ENCODE measurements at places on chromosomes 12 and 14.

DNA sequence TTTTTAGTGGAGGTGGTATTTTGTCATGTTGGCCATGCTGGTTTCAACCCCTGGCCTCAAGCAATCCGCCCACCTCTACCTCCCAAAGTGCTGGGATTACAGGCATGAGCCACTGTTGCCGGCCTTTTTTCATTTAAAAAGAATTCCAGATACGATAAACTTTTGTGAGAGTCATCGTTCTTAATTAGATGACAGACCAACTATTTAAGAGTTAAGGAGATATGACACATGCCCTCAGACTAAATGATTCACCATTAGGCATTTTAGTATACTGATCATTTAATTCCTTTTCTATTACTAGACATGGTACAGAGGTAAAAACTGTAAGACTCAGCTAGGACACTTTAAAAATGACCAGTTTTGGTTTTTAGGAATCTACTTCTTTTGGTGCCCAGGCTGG, 2.4 kb downstream of the ANKRD13A start:
- no peak for DNase-seq

DNA sequence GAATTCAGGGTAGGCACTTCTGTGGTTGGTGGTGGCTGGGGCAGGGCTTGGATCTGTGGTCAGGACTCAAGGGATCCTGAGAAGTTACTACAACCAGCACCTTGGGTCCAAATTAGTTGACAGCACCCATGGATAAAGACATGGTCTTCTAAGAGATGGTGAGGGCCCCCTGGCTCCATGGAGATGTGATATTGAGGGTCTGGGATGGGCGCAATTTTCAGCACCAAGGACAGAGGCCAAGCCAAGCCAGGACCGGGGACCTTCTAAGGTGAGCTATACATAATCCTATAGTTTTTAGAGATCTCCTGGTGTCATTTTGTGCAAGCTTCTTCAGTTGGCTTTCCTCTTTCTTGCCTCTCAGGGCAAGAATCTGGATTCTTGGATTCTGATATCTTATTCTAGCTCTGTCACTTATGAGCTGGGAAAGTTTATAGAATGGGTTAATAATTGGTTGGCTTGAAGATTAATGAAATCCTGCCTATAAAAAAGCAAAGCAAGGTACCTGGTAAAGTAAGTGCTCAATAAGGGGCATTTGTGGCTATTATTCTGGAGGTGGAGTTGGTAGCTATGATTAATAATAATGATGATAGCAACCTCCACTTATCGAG, 130.1 kb upstream of the LHX5 start:
- no peak for DNase-seq

DNA sequence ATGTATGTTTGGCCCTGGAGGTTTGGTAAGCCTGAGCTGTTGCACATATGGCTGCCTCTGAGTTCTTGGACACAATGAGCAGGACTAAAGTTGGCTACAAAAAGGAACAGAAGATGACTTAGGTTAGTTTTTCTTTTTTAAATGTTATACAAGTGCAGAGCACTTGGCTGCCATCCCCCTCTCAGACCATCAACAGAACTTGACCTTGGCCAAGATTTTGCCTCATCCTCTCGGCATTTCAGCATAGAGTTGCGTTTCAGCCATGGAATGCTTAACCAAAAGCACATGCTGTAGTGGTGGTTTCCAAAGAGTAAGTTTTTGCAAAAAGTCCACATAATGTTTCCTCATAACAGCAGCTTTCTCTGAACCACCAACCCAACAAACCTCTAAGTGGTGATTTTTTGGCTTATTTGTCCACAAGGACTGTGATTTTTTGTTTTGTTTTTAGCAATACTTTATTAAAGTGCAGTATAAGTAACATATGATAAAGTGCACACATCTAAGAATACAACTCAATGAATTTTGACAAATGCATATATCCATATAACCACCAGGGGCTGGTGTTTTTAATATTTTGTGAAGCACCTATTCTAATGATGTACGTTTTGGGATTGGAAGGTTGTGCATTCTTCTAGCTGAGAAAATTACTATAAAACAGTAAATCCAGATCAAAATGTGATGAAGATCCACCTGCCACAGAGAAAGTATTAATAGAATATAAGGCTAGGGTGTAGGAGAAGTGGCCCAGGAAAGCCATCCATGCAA, 12.1 kb upstream of the GALNT16 start:
- DNase-seq = no peak

DNA sequence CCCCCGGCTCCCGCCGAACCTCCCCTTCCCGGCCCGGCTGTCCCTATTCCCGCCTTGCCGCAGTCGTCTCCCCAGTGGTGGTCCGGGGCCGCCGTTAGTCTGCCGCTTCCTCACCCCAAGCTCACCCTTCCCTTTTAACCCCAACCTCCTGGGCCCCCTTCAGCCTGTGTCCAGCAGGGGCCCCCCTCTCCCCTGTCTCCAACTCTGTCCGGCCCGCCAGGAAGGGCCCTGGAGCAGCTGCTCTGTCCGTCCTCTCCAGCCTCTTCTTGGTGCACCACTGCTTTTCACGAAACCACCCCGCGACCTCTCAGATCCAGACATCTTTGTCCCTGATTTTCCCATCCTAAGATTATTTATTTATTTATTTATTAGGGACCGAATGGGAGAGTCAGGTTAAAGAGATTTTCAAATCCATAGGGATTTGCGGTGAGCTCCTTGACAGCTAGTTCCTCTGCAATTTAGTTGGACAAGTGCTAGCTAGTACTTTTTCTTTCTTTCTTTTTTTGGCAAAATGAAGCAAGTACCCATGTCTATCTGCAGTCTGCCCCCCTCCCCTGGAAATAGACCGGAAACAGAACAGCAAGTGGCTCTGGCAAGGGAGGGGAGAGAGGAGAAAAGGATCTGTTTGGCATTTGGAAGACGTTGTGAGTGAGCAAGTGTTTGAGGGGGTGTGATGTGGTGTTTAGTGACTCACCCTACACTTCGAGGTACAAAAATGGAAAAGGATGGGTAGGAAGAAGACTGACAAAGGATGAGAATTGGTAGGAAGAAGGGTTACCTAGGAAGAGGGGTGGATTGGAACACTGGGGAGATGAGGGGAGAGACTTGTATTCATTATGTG, 632 bp downstream of the UBR7 start:
- DNase-seq = no peak

- no peak for DNase-seq
These were observed 52.1 kb downstream of the AVPR1A start for GRCh38 chr12:63098851-63099250.

DNA sequence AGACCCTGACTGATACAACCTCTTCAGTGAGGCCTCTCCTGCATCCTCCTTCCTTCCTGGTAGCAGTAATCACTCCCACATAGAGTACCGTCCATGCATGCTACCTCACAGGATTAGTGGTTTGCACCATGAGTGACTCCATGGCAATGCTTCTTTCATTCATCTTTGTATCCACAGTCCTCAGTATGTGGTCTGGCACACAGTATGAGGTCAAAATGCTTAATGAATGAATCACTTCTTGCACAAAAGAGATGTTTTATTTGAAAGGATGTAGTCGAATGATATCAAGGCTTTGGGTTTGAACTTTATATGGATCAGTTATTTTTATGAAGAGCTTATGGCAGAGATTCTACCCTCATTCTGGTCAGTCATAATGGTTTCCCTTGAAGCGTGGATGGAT, 42.2 kb downstream of the KCNA5 start:
- no peak for DNase-seq

DNA sequence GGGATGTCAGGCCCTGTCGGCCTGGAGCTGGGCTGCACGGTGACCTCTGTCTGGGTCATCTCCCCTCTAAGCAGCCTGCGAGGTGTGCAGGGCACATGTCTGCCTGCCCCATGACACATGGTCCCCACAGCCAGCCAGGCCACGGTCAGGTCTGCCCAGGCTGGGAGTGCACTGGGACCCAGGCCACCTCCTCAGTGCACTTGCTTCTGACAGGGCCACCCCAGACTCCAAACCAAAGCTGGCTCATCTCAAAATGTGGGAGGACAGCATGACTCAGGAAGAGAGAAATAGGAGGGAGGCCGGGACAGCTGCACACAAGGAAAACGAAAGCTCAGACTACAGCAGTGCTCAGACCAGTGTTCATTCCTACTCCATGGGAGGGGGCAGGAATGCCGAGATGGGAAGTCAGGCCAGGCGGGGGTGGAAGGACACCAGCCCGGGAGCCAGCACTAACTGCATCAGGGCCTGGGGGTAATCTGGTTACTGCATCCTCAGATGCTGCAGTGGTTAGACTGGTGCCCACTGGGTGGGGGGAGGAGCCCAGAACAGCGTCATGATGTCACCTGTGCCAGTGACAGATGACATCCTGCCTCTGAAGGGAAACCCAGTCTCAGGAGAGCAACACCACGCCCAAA, 4.0 kb downstream of the P2RX2 start:
- no peak for DNase-seq

DNA sequence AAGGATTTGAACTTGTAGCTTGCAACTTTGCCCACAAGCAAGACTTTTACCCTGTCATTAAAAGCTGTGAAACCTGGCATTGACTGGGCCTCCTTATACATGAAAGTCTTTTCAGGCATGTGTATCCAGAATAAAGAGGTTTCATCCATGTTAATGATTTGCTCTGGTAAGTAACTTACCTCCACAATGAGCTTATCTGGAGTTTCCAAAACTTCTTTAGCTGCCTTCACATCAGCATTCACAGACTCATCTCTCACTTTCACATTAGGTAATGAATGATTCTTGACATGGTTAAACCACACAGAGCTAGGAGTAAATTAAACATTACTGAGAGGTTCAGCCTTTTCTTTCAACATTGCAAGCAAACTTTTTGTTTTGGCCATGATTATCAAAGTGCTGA, 234.4 kb upstream of the CLEC14A start:
- DNase-seq = no peak

- no peak for DNase-seq
These were observed 61.8 kb downstream of the TSPAN9 start for GRCh38 chr12:3138941-3139511.

DNA sequence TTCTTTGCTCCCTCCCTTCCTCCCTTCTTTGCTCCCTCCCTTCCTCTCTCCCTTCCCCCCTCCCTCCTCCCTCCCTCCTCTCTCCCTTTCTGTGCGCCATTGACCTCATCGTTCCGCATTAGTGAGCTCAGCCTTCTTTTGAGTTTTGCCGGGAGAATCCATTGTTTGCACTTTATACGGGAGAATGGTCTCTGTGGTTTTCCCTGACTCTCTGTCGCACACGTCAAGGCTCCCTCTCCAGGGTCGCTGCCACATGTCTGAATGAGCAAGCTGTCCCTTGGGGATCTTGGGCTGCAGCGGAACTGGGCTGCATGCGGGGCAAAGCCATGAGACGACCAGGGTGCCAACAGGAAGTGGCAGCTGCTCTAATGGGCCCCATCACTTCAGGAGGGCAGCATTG, 118.5 kb downstream of the GLT1D1 start:
- DNase-seq = no peak

DNA sequence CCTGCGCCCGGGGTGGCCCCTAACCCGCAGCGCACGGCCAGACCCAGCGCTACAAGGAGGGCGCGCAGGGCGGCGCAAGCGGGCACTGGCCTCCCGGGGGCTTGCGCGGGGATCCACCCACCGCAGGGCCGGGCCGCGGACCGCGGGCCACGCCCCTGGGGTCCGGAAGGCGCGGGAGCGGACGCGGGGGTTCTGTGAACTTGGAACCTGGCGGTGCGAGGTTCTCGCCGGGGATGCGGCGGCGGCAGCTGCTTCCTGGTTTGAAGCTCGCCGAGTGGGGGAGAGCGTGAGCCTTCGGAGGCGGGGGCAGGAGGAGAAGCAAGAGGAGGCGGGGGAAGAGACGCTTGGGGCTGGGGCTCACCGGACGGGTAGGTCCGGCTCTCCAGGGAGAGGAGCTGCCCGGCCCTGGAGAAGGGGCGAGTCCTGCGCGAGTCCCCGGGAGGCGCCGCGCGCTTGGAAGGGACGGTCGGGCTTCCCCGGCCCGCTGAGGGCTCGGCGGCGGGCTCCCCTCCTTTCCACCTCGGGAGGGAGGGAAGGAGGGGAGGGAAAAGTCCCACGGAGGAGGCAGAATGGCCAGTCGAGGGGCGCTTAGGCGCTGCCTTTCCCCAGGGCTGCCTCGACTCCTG, at the start of gene PRKCH:
Gene PRKCH (plus strand): TSS at position 195 of the 626 bp plus-strand sequence. CDS start 523 bp downstream, outside the sequence.
- peak; percentile 74 for DNase-seq

DNA sequence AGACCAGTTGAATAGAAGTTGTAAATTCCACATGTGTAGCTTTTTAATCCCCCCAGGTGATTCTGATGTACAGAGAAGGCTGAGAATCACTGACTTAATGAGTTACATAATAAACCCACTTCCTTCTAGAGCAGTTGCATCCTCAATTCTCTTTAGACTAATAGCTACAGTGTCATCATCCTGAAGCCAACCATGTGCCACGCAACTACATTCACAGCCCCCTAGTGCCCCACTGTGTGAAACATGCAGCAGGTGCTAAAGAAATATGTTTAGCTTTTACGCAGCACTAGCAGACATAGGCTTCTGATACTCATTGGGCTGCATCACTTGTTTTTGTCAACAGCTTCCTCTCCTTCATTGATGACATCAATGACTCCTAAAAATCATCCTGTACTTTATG, 1168.3 kb downstream of the BCL11B start:
- DNase-seq = no peak

GRCh38 chr14:31194661-31195060, 12.9 kb downstream of the HECTD1 start:
- DNase-seq = no peak

DNA sequence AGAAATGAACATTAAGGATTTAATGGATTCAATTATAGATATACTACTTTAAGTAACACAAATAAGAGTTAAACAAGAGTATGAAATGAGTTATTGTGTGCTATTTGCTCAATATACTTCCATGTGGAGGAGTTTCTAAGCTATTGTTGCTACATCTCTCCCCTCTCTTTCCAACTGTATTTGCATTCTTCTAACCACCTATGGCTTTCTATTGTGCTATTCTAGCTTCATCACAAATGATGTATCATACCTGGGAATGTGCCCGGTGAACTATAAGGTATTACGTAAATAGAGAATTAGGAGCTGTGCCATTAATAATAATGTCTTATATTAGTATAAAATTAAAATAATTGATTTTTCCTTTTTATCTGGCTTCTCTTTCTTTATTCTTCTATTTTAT, 87.1 kb upstream of the PLEKHG7 start:
- no peak for DNase-seq

DNA sequence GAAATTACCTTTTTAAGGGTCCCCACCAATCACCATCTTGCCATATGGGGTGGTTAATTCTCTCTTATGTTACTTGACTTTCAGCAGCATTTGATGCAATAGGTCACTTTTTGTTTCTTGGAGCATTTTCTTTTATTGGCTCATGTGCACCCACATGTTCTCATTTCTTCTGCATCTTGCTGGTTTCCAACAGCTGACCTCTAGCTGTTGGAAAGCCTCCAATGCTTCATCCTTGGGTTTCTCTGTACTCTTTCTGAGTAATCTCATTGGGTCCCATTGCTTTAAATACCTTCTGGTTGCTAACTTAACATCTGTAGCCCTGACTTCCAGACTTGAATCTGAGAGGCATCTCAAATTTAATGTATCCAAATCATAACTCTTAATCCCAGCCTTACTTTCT, 116.8 kb downstream of the CRADD start:
- DNase-seq = no peak

GRCh38 chr12:12331244-12331771, 18.7 kb downstream of the MANSC1 start:
- DNase-seq = no peak

DNA sequence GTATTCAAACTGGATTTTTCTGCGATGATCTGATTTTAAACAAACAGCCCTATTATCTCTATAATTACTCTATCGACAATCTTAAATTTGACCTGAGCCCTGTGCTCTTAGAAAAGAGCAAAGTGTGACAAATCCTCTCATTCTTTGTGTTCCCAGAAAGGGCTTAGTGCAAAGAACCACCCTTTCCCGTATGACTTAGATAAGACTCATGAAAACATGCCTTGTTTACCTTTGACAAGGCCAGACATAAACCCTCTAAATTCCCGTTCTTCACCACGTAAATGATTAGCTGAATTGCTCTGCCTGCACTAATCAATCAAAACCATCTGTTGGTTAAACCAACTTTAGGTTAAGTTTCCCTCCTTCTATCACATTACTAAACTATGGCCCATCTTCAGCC, 285.7 kb upstream of the SEL1L start:
- DNase-seq = no peak
